Retinal pigment epithelial cell (primary cell): ENCODE measurements at places on chromosomes 2 and 18.

GRCh38 chr2:231128541-231128940 lies 3.7 kb upstream of the HTR2B start:
- no peak for DNase-seq

- no peak for DNase-seq
Observed at GRCh38 chr2:22382479-22383169, 1002.4 kb upstream of the KLHL29 start.

DNA sequence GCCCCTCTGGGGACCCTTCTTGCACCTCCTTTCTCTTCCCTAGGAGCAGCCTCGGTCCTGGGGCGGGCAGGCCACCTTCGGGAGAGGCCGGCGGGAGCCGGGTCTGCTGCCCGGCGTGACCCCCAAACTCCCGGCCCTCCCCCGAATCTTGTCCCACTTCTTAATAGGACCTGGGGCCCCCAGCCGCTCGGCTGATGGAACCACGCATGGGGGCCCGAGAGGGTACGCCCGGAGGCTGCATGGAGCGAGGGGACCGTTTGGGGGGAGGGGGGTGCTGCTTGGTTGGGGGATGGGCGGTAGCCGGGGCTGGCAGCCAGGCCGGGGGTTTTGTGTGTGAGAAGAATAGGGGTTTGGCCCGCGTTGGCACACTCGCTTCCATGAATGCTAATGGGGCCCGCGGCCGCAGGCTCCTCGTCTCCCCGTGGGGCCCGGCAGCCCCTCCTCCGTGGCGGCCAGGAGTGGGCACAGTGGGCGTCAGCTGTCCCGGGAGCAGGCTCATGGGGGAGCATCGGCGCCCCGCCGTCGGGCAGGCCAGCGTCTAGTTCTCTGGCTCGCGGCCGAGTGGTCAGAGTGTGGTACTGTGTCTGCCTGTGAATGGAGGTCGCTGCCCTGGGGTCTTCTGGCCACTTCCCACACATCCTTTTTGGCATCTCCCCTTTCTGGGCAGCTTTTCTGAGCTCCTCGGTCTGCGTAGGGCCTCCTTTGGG lies 1.0 kb downstream of the GAREM2 start:
- DNase-seq, result no peak

DNA sequence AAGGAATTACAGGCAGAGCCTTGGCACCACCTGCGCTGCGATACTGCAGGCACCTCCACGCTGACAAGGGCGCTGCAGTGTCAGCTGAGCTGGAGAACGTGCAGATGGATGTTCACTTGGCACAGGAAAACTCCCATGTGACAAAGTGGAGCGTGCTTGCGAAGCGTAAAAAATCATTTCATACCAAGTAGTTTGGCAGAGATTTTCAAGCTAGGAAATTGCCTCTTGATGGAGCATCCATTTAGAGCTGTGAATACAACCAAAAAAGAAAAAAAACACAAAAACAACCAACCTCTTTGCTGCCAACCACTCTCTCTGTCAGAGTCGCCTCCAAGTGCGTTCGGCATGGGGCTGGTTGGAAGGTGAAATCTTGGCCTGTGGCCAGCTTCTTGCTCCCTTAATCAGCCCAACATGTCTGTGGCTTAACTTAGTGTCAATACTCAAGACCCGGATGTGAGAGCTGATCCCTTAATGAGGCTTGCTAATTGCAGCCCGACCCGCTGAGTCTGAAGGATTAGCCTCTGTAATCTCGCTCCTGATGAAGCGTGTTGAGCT lies 38.1 kb downstream of the ACOXL start:
- DNase-seq, result peak; percentile 72

GRCh38 chr18:77061946-77062517 lies 70.6 kb downstream of the MBP start:
- DNase-seq, result no peak

GRCh38 chr2:128269063-128269989 lies 49.3 kb downstream of the HS6ST1 start:
- no peak for DNase-seq

GRCh38 chr2:213627054-213627710 lies 342.9 kb downstream of the SPAG16 start:
- DNase-seq, result no peak

DNA sequence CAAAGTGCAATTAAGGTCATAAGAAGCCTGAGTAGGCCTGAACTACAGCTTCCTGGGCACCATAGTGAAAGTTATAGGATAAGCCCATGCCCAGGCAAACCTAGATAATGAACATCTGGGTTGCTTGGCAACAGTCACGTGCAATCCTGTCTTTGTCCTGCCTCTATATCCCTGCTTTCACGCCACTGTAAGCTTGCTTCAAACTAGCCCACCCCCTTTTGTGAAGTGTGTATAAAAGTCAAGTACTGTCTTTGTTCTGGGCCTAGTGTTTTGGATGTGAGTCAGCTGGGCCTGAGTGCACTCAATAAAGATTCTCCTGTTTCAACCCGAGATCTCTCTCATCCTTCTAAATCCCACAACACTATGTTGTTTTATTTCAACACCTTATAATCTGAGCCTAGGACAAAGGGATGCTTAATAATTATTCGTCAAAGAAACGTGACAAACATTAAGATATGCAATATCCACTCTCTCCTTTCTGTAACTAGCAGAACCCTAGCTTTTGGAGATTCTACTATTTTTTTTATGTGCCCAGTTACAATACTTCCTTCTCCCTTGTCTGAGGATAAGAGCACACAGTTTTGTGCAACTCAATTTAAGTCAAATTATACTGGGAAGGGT lies 927.8 kb downstream of the SUCLG1 start:
- no peak for DNase-seq

DNA sequence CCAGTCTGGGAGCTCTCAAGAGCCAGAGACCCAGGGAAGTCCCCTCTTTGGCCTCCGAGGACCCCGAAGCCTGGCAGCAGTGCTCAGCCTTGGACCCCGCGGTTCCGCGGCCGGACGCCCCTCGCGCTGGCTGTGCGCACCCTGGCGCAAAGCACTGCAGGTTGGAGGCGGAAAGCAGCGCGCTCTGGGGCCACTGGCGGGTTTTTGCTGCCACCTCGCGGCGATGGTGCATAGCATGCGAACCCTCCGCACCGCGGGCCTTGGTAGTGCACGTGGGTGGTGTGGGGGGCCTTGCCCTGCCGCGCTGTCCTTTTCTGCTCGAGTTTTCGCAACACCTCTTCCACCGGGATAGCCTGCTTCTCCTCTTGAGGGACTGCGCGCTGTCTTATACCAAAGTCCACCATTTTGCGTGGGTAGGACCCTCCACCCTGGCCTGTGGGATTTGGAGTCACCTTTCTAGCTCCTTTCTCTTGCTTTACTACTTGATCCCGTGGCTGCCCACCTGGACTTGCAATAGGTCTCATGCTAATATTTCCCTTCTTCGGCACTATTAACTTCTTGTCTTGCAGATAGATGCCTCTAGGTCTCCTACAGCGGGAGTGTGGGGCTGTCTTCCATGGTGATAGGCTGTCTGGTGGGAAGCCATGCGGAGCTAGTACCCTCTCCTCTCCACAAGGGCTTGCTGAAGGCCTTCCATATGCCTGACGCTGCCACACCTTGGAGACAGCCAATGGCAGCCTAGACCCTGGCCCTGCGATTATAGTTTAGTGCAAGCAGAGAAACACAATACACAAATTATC lies 14.3 kb downstream of the SIX3 start:
- no peak for DNase-seq

GRCh38 chr18:11136241-11136640 lies 13.1 kb downstream of the PIEZO2 start:
- no peak for DNase-seq

GRCh38 chr2:104844807-104845551 lies 8.9 kb upstream of the POU3F3 start:
- no peak for DNase-seq

DNA sequence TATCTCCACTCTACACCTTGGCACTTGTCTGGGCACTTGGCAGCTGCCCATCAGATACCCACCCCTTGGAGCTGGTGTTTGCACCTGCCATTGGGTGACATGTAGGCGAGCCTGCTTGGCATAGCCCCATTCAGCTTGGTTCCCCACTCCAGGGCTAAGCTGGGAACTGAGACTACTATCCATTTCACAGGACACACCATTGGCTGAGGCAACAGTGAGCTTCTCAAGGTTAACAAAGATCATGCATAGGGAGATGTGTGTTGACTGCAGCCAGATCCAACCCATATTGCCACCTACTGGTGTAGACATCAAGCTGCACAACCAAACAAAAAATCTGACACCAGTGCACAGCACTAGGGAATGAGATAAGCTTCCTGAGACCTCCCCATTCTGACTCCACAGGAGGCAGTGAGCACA lies 1389.8 kb upstream of the TMEFF2 start:
- peak; percentile 6 for DNase-seq

DNA sequence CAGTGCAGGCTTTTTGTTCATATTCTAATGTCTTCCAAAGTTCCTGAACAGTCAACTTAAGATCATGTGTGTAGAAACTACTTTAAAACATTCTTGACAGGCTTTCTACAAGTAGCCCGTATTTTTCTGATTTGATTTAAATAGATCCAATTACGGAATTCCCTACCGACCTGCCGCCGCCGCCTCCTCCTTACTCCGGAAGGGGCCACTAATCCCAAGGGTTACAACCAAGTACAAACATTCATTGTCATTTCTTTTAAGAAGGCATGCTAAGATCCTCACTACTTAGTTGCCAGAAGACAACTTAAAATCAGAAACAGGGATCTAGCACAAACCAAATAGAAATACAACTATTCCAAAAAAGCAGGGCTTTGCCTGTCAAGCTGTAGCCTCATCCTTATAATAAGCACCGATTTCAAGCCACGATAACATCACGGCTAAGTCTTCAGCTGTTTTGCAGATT lies 784 bp downstream of the WDR33 start:
- peak; percentile 46 for DNase-seq

GRCh38 chr2:28434600-28434989 lies 41.9 kb downstream of the FOSL2 start:
- DNase-seq, result no peak

- no peak for DNase-seq
Observed at GRCh38 chr2:203704430-203704829, 2.0 kb upstream of the CD28 start.

DNA sequence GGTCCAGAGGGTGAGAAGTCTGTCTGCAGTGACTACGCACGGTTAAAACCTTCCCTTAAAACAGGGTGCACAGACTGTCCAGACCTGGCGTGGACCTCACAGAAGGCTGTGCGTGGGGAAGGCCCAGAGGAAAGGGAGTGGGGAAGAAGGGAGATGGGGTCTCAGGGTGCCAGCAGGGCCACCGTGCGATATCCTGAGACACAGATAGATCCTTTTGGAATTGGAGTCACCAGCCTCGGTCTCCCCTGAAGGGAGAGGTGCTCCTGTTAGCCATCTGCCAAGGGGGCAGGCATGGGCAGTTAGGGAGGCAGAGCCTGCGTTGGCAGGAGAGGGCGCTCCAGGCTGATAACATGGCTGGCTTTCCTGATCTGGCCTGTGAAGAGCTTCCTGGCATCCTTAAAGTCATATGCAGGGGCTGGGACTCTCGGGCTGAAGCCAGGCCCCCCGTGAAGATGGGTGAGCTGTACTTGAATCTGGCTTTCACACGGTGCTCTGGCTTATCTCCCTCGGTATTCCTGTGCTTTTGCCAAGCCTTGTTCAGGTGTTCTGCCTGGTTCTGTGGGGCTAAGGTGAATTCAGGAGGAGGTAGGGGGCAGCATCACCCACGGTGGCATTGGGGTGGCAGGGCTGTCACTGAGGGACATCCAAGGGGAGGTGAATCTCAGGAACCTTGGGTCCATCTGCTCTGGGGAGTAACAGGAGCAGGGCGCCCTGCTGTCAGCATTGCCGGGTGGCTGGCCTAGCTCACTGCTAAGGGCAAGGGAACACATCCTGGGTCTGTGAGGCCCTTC lies 107.2 kb upstream of the SMAD2 start:
- no peak for DNase-seq

GRCh38 chr2:189285349-189285748 lies 105.8 kb upstream of the COL5A2 start:
- DNase-seq, result no peak

- DNase-seq, result no peak
Observed at GRCh38 chr18:11995445-11996189, 14.3 kb downstream of the IMPA2 start.

DNA sequence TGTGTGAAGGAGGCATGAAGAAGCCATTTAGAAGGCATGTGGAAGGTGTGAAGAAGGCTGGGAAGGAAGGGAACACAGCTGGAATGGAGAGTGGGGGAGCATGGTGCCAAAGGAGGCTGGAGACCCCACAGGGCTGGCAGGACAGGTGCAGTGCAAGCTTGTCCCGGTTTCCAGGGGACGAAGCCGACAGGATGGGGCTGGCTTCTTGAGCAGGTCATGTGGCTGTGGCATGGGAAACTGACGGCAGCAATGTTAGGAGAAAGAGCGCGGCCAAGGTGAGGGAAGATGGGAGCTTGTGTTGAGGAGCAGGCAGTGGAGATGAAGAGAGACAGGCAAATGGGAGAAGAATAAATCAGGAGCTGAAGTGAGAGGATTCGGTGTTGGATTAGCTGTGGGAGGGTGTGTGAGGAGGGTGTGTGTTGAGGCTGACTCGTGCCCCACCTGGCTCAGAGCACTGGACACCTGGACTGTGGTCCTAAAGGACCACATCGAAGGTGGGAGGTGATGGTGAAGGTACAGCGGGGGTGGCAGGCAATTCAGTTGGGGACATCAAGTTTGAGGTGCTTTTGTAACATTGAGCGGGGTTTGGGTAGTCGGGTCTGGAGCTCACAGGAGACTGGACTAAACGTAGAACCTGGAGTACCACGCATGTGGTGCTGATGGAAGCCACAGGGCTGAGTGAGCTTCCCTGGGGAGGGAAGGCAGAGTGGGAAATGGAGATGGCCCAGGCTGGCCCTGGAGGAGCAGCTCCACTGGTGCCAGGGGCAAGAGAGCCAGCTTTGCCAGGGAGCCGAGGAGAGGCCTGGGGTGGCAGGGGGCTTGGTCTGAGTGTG lies 165.6 kb upstream of the HDAC4 start:
- no peak for DNase-seq

- DNase-seq, result no peak
Observed at GRCh38 chr2:208319391-208319790, 53.3 kb downstream of the PIKFYVE start.

GRCh38 chr2:101474731-101475384 lies at the start of gene RFX8:
RFX8 (minus strand) TSS chr2:101475112; CDS start chr2:101466848, 8,264 bp downstream.
- no peak for DNase-seq

GRCh38 chr18:13268158-13269012 lies 49.8 kb downstream of the LDLRAD4 start:
- DNase-seq, result peak; percentile 82

DNA sequence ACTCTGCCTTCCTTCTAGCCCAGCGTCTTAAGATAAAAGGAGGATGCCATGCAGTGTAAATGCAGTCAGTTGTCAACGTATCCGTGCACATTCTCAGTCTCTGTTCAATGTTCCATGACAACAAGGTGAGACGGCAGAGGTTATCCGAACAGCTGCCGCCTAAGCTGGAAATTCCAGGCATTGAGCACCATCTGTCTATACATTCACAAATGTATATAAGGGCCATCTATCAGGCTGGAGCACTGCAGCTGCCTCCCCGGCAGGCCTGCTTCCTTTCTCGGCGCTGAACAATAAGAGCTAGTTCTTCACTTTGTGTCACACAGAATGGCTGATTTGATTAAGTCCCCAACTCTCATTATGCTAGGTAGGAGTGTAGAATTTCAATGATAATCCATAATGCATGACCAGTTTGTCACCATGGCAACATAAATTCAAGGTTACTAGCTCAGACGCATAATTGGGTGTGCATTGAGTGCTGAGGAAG lies 282.2 kb upstream of the SOX11 start:
- DNase-seq, result peak; percentile 48

- no peak for DNase-seq
Observed at GRCh38 chr18:36155851-36156757, 26.4 kb downstream of the ELP2 start.

GRCh38 chr18:46335534-46336101 lies 231.4 kb downstream of the HAUS1 start:
- no peak for DNase-seq
